Nephron progenitor cell (in vitro differentiated cells): ENCODE measurements at places on chromosomes 4 and X.

DNA sequence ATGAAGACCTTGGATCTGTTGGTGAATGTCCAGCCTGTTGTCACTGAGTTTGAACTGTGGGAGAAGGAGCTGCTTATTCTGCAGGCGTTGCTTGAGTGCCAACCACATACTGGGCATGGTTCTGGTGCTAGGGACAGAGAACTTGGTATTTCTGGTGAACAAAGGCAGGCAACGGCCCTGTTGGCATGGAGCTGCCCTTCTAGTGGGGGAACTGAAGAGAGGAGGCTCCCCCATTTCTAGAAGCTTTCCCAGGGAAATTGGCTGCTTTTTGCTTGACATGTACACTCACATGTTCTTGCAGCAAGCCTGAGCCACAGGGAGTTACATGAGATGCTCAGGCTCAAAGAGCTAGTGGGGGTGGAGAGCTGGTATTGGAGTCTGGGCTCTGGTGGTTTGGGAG, 8.9 kb upstream of the CD38 start:
- DNase-seq: no peak

- no peak for DNase-seq
Observed at GRCh38 chrX:139246295-139246694, 284.2 kb upstream of the F9 start.

GRCh38 chrX:29422034-29422433, 793.3 kb upstream of the MAGEB2 start:
- no peak for DNase-seq

DNA sequence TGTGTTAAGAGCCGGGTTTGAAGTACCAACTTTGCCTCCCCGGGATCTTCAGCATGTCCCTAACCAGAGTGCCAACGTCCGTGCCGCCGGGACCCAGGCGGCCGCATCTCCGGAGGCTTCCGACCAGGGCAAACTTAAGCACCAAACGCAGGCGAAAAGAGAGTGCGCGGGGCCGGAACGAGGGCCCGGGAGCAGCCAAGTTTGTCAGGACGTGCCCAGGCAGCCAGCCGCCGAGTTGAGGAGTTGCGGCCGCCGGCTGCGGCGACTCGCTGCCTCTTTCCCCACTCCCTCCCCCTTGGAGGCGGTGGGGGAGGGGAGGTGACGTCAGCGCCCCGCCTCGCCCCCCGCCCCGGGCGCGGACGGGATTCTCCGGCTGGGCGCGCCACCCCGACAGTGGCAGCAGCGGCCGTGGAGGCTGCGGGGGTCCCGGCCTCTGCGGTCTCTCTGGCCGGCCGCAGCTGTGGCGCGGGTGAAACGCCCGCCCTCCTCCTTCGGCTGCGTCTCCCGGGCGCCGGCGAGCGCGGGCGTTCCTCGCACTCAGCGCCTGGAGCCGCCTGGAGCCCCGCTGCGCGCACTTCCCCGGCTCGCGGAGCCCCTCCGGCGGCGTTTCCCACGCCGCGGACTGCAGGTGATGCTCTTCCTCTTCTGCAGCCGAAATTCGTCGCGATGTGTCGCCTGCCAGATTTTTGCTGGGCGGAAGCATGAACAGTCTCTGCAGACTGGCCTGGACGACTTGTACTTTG, 2.9 kb upstream of the FAT1 start:
- peak; percentile 89 for DNase-seq

- no peak for DNase-seq
Observed at GRCh38 chr4:100548200-100548560, 30.4 kb upstream of the EMCN start.

- no peak for DNase-seq
Observed at GRCh38 chr4:3391422-3391821, 50.3 kb upstream of the HGFAC start.

DNA sequence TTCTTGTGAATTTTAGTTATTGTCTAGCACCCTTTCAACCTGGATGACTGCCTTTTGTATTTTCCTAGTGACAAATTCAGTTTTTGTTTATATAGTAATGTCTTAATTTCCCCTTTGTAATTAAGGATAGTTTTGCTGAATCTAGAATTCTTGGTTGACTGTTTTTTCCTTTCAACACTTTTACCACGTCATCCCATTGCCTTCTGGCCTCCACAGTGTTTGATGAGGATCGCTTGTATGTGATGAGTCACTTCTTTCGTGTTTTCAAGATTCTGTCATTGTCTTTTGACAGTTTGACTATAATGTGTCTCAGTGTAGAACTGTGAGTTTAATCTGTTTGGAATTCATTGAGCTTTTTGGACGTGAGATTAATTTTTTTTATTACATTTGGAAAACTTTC, 30.1 kb downstream of the KDM6A start:
- no peak for DNase-seq

- no peak for DNase-seq
Observed at GRCh38 chr4:21688596-21689265, 259.8 kb downstream of the KCNIP4 start.

- no peak for DNase-seq
Observed at GRCh38 chr4:76060506-76060905, 14.0 kb upstream of the ART3 start.

- DNase-seq: no peak
Observed at GRCh38 chr4:106297245-106298035, 18.6 kb downstream of the TBCK start.

DNA sequence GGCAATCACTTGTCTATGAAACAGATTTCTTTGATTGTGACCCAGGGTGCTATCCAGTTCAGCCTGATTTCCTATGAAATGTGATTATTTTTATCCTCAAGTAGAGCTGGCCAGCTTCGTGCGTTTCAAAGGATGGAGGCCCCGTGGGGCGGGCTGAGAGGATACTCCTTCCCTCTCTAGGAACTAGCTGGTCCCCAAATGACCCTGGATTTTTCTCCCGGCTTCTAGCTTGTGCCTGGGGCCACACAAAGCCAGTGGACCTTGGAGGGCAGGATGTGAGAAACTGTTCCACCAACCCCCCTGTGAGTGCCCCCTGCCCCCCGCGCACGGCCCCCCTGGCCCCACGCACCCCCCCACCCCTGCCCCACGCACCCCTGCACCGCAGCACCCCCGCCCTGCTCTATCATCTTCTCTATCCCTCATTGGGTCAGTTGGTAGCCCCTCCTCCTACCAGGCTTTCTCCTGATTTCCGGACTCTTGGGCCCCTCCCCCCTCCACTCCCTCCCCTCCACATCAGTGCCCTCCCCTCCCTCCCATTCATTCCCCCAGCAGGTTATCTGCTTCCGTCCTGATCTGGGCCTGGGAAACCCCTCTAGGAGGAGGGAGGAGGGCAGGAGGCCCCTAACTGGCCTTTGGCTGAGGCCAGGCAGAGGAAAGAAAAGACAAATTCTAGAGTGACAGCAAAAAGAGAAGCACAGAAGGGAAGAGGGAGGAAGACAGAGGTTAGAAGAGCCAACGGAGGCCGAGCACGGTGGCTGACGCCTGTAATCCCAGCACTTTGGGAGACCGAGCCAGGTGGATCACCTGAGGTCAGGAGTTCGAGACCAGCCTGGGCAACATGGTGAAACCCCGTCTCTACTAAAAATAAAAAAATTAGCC, 3.3 kb downstream of the XPNPEP2 start:
- DNase-seq: peak; percentile 46

DNA sequence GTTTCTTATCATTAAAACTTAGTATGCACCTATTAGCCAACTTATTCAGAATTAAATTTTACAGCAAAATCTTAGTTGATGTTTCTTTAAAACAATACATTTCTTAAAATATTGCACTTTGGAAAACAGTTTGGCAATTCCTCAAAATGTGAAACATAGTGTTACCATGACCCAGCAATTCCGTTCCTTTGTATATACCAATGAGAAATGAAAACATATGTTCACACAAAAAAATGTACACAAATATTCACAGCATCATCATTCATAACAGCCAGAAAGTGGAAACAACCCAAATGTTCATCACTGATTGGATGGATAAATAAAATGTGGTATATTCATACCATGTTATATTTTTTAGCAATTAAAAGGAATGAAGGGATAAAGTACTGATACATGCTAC, 50.2 kb downstream of the WDR44 start:
- DNase-seq: no peak

- no peak for DNase-seq
Observed at GRCh38 chrX:154049209-154050112, 29.8 kb upstream of the IRAK1 start.

- DNase-seq: no peak
Observed at GRCh38 chr4:2135083-2135482, 76.0 kb downstream of the NAT8L start.

GRCh38 chr4:96504386-96504785, 664.5 kb downstream of the PDHA2 start:
- no peak for DNase-seq

DNA sequence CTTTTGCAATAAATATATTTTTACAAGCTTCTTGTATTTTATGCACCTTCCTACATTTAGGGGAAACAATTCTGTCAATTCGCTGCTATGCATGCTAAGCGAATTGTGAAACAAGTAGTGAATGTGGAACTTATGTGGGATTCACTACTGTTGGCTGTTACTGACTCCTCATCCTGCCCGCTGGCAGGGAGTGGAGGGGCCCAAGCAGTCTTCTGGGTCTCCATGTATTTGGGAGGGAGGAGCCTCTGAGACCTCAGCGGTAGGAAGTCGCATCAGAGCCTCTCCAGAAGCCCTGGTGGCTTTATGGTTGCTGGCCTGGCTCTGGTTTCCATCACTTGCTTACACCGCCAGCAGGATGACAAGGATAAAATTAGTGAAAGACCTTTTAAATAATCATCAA, 3.7 kb upstream of the SETD7 start:
- no peak for DNase-seq

- no peak for DNase-seq
Observed at GRCh38 chr4:95857761-95858160, 17.9 kb downstream of the PDHA2 start.

DNA sequence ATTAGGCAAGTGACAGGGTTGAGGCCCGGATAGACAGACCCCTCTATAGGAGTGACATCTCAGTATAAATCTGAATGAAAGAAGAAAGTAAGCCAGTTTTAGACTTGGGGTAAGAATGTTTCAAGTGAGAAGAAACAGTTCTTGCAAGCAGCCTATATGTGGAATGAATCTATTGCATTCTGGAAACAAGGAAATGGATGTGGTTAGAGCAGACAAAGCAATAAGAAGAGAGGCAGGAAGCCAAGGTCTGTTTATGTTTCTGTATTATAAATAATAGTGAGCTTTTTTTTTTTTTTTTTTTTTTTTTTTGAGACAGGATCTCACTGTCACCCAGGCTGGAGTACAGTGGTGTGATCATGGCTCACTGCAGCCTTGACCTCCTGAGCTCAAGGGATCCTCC, 255.8 kb downstream of the UNC5C start:
- DNase-seq: no peak

DNA sequence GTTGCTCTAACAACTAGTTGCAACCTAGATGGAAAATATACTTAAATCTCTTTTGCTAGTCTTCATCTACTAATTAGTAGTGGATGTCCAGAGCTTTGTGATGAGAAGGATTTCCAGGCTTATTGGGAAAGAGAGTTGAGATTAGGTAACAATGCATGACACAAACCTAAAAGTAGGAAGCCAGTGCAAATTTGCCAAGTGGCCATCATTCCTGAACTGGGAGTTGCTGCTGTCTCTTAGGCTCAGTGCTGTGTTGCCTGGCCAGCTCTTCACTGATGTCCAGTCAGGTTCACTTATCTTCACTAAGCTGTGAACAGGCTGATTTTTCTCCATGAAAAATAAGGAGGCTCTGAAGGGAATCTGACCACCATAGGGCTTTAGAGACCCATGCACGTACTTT, 105.6 kb upstream of the AMOT start:
- no peak for DNase-seq

- no peak for DNase-seq
Observed at GRCh38 chrX:137545711-137546651, 19.9 kb upstream of the ZIC3 start.

DNA sequence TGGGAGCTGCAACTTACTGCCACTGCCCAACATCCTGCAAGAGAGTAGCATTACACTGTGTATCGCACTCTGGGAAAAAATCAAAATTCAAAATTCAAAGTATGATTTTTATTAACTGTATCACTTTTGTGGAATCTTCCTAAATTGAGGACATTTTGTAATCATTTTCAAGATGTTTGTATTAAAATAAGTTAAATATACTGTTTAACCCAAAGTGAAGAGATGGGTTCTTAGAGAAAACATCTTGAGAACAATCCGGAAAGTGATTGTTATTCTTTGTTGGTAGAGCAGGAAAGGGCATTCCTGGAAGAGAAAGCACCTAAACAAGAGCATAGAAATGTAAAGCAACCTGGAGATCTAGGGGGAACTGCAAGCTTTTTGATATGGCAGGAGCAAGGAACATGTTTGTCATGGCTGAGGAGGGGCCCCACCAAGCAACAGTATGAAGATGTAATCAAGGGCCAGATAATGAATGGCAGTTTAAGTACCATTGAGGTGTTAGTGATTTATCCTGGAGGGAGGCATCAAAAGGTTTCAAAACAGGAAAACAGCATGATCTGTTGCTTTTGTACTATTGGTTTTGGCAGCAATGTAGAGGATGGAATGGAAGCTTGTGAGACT, 14.1 kb upstream of the SEC24D start:
- no peak for DNase-seq

GRCh38 chr4:93693141-93693540, 135.4 kb upstream of the ATOH1 start:
- no peak for DNase-seq

- DNase-seq: peak; percentile 9
Observed at GRCh38 chrX:108001218-108001814, 19.1 kb upstream of the TEX13B start.

- DNase-seq: no peak
Observed at GRCh38 chr4:103449296-103450023, 251.3 kb upstream of the CENPE start.

- peak; percentile 30 for DNase-seq
Observed at GRCh38 chrX:38805432-38806389, 4.5 kb downstream of the MID1IP1 start.

DNA sequence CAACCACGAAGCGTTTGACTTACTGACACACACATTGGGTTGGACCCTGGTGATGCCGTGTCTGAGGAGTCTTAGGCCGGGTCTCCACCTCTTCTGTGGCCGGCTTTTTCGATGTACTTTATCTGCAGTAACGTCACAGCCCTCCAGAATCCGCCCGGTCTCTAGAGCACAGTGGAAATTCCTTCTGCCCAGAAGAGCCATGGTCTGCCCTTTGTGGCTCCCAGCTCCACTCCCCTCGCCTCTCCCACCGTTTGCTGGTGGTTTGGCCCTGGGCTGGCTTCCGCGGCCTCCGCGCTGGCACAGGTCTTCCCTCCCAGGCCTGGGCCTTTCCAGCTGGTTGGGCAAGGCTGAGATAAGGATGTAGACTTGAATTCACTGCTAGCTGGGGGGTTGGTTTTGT, 4.3 kb downstream of the MAEA start:
- DNase-seq: no peak

DNA sequence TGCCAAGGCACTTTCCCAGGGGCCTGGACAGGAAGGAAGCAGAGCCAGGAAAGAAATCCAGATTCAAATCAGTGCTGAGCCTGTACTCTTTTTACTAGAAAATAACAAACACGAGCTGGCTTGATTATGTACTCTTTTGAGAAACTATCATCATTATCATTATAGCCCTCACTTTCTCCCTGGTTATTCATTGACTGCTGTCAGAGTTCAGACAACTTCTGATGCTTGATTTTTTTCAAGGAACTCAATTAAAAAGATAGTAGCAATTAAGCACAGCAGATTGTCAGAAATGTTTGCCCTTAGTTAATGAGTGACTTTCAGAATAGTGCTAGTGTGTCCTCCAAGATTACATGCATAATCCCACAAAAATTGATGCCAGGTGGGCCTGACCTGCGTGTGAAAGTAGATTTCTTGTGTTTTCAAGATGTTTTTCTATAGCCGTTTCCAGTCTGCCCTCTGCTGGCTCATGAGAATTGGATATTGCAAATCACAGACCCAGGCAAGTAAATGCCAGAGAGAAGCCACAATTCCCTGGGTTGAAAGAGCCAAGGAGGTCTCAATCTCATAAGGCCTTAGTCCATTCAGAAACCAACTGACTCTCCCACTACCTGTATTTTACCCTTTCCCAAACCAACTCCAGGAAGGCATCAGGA, 14.3 kb upstream of the PNPLA4 start:
- peak; percentile 8 for DNase-seq
